ENCODE measurements at places on chromosomes 7 and 10.

- DNase-seq, result no peak
These were observed 4.9 kb downstream of the PRTFDC1 start for GRCh38 chr10:24947304-24948097.

DNA sequence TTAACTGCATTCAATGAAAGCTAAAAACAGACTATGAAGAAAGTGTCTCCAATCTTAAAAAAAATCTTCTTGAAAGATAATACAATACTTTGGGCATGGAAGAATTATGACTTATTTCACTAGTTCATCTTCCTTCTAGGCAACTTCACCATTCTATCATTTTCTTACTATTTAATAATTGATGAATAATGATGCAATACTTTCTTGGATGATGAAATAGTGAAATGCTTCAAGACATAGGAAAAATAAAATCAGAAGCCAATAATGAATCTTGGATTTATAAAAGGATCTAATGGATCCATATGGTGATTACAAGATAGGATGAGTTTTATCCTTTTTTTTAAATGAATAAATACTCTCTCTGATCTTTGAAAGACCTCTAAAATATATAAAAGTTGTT, 4.4 kb downstream of the DMBT1 start:
- DNase-seq, result no peak

DNA sequence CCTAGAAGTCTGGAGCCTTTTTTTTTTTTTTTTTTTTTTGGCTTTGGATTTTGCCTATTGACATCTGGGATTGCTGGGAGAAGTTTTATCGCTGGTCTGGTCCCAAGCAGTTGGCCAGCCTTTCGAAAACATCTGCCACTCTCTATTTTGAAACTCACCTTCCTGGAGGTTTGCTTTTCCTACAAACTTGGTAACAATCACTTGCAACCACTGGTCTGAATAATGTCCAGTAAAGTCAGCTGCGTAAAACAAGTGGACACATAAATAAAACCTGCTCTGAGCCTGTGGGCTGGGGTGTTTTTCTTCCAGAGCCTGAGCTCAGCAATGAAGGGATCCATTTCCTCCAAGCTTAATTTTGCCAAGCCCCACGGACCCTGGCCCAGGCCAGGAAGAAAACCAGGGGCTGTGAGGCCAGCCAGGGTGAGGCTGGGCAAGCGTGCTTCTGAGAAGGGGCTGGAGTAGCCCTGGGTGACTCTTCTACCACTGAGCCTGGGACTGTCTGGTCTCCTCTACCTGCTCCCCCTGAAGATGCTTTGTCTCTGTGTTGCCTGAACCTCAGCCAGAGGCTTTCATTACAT, 202.2 kb downstream of the GFRA1 start:
- no peak for DNase-seq

GRCh38 chr7:33640741-33641140, 264.6 kb upstream of the BMPER start:
- DNase-seq, result no peak

- no peak for DNase-seq
These were observed 70.1 kb upstream of the RAB11FIP2 start for GRCh38 chr10:118116715-118117449.

DNA sequence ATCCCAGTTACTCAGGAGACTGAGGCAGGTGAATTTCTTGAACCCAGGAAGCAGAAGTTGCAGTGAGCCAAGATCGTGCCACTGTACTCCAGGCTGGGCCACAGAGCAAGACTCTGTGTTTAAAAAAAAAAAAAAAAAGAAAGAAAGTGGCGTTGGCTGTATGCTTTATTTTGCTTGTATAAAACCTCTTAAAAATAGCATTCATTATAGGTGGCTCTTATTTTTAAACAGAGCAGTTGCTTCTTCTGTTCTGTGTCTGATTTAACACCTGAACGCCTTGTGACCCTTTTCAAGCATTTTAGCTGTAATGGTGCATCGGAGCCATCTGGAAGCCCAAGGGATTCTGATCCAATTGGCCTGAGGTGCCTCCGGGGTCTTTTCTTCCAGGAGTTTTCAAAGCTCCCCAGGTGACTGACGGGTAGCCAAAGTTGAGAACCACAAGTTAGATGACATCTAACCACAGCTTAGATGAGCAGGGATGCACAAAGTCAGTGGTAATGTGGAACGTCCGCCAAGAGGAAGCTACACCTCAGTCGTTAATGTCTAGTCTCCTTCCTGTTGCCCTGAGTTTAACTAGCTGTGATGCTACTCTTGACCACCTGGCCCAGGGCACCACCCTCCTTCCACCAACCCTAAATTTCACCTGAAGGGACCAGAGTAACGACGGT, 274.6 kb upstream of the KLF6 start:
- DNase-seq, result no peak

DNA sequence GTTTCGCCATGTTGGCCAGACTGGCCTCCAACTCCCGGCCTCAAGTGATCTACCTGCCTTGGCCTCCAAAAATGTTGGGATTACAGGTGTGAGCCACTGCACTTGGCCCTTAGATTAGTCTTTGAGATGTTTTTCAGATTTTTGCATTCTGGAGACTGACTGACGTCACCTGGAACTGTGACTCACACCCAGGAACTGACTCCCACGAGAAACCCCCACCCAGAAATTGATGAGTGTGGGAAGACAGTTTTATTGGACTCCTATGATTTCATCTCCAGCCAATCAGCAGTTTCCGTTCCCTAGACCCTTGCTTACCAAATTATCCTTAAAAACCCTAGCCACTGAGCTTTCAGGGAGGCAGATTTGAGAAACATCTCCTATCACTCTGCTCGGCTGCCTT, 867.3 kb downstream of the TYW1 start:
- DNase-seq, result no peak

- no peak for DNase-seq
These were observed 201.4 kb downstream of the SFMBT2 start for GRCh38 chr10:7209458-7209857.

- DNase-seq, result peak; percentile 11
These were observed 74.7 kb downstream of the CACNB2 start for GRCh38 chr10:18214691-18215563.

- DNase-seq, result peak; percentile 60
These were observed 357.1 kb upstream of the AOAH start for GRCh38 chr7:37081436-37081835.

- DNase-seq, result no peak
These were observed 24.0 kb downstream of the GSTO2 start for GRCh38 chr10:104293011-104293410.

- DNase-seq, result no peak
These were observed 3.5 kb upstream of the HOGA1 start for GRCh38 chr10:97580421-97581367.

GRCh38 chr10:13743101-13743693, 156.4 kb downstream of the PRPF18 start:
- peak; percentile 5 for DNase-seq

GRCh38 chr10:82538272-82538671, 663.3 kb downstream of the NRG3 start:
- DNase-seq, result no peak

GRCh38 chr7:15832996-15833395, 146.5 kb upstream of the MEOX2 start:
- no peak for DNase-seq

DNA sequence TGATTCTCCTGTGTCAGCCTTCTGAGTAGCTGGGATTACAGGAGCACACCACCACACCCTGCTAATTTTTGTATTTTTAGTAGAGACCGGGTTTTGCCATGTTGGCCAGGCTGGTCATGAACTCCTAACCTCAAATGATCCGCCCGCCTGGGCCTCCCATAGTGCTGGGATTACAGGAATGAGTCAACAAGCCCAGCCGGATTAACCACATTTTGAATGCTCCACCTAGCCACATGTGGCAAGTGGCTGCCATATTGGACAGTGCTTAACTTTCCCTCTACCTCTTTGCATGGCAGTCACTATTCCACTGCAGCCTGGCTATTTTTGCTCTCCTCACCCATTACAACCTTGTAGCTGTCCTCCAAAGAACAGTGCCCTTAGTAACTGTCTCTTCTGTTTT, 160.1 kb downstream of the GATA3 start:
- no peak for DNase-seq

GRCh38 chr10:80585812-80586211, 48.1 kb downstream of the SH2D4B start:
- no peak for DNase-seq

GRCh38 chr7:13421776-13422175, 567.7 kb downstream of the ETV1 start:
- DNase-seq, result no peak

DNA sequence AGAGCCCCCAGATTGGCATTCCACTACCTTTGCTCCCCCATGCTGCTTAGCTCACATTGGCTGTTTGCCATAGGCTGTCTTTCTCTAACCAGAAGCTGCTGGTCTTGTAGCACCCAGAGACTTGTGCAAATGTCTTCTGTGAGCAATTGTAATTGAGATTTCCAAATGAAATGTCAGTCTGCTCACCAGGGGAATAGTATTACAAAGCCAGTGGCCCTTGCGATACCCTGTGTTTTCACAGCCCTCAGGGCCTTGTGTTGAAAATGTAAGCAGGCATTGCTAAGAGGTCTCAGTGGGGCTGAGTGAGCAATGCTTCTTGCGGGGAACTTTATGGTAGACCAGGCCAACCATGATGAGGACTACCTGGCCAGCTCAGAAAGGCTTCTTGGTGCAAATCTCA, 746.5 kb downstream of the LRMDA start:
- DNase-seq, result no peak

GRCh38 chr10:15262036-15262713, 93.7 kb upstream of the NMT2 start:
- no peak for DNase-seq

- no peak for DNase-seq
These were observed 117.9 kb downstream of the NPY start for GRCh38 chr7:24401628-24402593.

DNA sequence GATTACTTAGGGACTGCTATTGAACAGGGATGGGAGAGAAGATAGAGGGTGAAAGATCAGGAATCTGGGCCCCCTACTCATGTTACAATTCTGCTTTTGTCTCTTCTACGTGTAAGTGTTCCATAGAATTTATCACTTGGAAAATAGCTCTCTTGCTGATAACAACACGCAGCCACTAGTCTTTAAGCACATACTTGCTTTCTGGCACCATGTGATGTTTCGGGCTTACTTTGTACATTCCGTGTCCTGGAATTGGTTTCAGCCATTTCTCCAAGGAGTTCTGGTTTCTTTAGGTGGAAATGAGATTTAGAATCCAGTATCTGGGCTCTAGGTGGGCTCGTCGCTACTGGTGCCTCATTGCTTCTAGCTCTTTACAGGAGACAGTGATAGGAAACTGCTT, 59.7 kb downstream of the TFAM start:
- DNase-seq, result no peak

DNA sequence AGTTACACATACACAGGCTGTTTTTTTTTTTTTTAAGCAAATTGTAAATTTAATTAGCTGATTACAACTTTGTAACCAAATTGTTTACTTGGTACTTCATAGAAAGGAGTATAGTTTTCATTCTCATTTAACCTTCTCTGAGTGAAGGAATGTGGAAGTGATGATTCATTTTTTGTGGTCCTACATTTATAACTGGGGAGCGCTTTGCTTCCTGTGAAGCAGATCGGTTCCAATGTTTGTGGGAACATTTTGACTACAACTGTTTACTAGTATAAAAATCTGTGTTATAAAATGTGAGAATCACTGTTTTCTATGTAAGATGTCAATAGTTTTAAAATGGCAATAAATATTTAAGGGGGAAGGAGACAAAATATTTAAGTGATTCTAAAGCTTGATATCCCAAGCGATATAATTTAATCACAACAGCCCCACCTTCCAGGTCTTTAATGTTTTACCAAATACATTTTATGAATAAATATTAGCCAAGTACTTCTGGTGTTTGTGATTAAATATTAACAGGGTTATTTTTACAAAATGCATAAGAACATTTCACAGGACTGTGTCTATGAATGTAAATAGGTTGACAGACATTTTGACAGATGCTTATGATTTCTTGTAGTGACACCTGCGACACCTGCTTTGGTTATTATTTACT, 57.1 kb downstream of the NXPH1 start:
- DNase-seq, result no peak

GRCh38 chr10:86423739-86424138, 57.1 kb upstream of the GRID1 start:
- DNase-seq, result no peak

DNA sequence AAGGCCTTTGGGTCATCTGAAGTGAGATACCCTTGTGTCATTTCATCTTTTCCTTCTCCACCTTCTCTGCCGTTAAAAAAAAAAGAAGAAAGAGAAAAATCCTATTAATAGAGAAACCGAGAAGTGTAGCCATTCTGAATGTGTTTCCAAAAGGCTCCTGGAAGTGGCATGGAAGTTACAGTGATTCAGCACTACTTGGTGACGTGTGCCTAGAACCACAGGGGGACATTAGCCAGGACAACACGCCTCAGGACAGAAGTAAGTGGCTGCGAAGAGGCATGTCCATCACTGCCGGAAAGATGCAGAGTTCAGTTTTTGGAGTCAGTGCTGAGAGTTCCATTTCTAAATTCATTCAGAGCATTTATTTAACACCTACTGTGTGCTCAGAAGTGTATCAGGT, 6.3 kb downstream of the HTRA1 start:
- DNase-seq, result no peak

DNA sequence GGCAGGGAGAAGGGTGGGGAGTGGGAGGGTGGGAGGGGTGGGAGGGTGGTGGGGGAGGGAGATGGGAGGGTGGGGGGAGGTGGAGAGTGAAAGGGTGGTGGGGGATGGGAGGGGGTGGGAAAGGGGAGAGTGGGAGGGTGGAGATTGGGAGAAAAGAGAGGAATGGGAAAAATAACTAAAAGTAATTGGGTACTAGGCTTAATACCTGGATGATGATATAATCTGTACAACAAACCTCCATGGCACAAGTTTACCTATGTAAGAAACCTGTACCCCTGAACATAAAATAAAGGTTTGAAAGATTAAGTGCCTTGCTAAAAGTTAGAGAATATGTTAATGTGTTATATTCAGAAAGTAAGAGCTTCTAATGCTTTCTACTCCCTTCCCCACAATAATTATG, 564.9 kb downstream of the CNTNAP2 start:
- no peak for DNase-seq

DNA sequence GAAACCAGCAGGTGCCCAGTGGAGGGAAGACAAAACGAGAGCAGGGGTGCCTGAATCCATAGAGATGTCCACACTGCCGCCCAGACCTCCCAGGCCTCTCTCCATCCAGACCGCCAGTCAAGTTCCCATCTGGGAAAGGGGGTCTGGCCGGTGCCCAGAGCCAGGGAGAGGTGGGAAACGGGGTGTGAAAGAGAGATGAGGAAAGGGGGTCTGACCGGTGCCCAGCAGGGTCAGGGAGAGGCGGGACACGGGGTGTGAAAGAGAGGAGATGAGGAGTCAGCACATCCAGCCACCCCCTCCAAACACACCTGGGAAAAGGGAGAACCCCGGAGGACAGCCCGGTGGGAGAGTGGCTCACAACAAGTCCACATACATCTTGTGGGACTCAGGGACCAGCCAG, 185.8 kb downstream of the PTPRN2 start:
- no peak for DNase-seq
